ENCODE measurements at places on chromosomes 7 and 10. TPM values are rescaled to one million over a fixed set of nuclear protein-coding genes. Genes with fewer than 3 reads are reported as not detected.

GTPBP10 gene
- 24.3 TPM for total RNA-seq

AKR1D1 gene
- not detected for total RNA-seq

CYP2C19 gene
- total RNA-seq = 0.21 TPM

ANXA8 gene
- total RNA-seq = 4.1 TPM

PRSS2 gene
- total RNA-seq = not detected

ALOX5 gene
- 13.8 TPM for total RNA-seq

RASSF4 gene
- 48.9 TPM for total RNA-seq

SFMBT2 gene
- total RNA-seq = 11.4 TPM

ZNF365 gene
- 3.7 TPM for total RNA-seq

HSPA12A gene
- 23.4 TPM for total RNA-seq

PIK3CG gene
- 3.0 TPM for total RNA-seq

SYCE1 gene
- 0.62 TPM for total RNA-seq

FKBP6 gene
- total RNA-seq = not detected

OR2A42 gene
- 0.10 TPM for total RNA-seq

AKR1C8 gene
- total RNA-seq = 0.68 TPM

METTL27 gene
- 0.32 TPM for total RNA-seq

SPDYE3 gene
- not detected for total RNA-seq

All from left cardiac atrium (tissue), 4 donors.